ENCODE measurements at places on chromosomes 7 and 10.

DNA sequence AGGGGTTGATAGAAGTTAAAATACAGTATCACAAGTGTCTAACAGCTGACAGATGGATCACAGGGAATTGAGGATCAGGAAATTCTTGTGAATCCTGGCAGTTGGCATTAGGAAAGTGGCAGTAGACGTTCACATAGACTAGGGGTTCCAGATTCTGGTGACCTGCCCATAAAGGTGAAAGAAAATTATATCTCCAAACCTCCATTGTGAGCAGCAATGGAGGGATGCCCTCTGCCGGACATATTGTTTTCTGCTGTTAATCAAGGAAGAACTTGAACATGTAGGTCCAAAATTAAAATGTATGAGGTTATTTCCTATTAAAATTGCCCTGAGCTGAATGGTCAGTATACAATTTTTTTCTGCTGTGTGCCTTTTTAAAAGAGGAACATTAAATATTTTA lies 5.1 kb downstream of the NME8 start:
- peak; percentile 5 for DNase-seq

DNA sequence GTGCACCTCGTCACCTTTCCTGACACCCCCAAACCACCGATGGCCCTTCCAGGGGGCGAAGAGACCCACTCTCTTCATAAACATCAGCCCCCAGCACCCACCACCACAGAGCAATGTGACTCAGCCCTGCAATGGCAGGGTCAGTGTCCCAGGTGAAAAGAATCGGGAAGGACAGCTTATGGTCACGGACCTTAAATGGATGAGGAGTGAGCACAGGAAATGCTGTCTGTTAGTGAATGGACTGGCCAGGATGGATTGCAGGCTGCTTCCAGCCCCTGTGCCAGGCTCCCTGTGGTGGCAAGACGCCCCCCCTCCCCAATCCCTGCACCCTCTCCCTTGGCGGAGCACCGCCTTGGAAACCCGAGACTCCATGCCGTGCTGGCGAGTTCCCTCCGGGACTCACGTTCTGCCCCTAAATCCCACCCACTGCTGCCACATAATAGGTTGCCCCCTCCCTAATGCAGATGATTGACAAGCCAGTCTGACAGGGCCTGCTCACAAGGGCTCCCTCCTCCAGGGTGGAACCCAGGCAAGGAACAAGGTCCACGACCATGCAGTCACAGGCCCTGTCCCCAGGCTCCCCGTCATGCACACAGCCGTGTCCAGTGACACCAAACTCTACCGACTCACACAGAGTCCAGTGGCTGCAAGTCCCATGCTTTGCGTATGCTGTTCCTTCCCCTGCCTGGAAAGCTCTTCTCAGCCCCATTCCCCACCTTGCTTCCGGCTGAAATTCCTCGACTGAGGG lies 7.3 kb downstream of the ASB13 start:
- no peak for DNase-seq

GRCh38 chr10:124074501-124075109 lies 18.8 kb downstream of the CHST15 start:
- no peak for DNase-seq

GRCh38 chr10:13631594-13631993 lies 44.8 kb downstream of the PRPF18 start:
- DNase-seq, result no peak

- no peak for DNase-seq
Observed at GRCh38 chr7:45610019-45610418, 35.9 kb downstream of the ADCY1 start.

DNA sequence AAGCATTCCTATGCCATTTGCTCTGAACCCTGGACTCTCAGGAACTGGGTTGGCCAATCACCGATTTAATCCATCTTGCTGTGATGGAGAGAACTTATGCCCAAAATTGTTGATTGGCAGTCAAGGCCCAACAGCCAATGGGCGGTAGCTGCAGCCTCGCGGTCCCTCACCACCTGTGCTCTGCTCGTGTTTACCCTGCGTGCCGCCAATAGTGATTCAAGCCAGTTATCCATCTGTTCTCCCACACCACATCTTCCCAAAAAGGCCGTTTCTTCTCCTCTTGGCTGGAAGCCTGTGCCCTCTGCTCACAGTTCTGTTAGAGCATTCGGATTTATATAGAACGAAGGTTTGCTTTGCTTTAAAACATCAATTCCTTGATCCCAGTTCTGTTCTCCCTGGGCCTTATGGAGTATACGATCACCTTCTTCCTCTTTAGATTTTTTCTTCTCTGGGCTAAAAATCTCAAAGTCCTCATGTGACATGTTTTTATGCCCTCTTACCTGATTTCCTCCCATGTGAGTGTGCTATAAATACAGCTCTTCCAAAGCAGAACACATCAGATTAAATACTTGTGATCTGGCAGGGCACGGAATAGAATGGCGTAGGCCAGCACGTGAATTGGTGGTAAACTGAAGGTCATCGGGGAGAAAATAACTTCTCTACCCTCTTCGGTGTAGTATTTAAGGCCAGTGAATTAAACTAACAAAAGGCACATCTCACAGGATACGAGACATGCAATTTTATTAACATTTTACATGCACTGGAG lies 212.8 kb downstream of the NSUN6 start:
- no peak for DNase-seq

GRCh38 chr7:91168871-91169829 lies 95.1 kb upstream of the FZD1 start:
- DNase-seq, result no peak

- no peak for DNase-seq
Observed at GRCh38 chr10:77433546-77433945, 204.1 kb downstream of the KCNMA1 start.

- DNase-seq, result no peak
Observed at GRCh38 chr10:48594371-48594770, 10.5 kb downstream of the ARHGAP22 start.

GRCh38 chr7:4103352-4104091 lies 578.6 kb upstream of the FOXK1 start:
- no peak for DNase-seq

DNA sequence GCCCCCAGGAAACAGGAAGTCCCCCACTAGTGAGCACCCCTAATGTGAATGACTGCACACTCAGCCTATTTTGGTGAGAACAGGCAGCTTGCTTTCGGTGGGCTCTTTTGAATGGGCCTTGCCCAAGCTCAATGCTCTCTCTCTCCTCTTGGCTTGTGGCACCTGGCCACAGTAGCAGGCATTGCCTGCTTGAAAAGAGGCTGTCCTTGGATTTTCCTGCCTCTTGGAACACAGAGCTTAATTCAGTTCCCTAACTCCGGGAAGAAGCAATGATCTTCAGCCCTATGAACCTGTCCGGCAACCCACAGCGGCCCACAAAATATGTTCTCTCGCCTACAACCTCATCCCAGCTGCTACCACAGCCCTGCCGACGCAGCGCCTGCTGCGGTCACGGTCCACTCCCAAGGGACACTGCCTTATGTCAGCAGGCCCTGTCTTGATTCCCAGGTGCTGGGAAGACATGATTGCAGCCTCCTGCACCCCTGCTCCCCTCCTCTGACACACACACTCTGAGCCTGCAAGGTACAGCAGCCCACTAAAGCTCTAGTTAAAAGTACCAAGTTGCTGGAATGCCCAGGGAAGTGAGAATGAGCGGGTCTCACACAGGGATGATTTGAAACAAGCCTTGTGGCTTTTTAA lies 715.5 kb upstream of the GALNT17 start:
- DNase-seq, result peak; percentile 52

DNA sequence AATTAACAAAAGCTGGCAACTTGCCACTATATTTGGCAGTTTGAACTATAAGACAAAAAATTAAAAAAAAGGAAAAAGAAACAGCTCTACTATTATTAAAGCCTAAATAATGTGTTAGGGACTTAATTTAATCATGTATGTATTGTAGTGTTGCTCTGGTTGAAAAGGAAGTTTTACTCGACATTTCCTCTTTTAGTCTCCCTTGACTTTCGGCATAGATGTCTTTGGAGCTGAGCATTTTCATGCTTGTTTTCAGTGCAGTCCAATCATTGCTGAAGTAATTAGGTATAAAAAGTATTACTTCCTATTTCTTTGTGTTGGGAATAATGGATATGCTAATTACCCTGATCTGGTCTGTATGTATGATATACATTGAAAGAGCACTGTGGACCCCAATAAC lies 216.8 kb upstream of the KLF6 start:
- DNase-seq, result no peak

GRCh38 chr7:157488966-157489365 lies 152.2 kb downstream of the DNAJB6 start:
- DNase-seq, result no peak

DNA sequence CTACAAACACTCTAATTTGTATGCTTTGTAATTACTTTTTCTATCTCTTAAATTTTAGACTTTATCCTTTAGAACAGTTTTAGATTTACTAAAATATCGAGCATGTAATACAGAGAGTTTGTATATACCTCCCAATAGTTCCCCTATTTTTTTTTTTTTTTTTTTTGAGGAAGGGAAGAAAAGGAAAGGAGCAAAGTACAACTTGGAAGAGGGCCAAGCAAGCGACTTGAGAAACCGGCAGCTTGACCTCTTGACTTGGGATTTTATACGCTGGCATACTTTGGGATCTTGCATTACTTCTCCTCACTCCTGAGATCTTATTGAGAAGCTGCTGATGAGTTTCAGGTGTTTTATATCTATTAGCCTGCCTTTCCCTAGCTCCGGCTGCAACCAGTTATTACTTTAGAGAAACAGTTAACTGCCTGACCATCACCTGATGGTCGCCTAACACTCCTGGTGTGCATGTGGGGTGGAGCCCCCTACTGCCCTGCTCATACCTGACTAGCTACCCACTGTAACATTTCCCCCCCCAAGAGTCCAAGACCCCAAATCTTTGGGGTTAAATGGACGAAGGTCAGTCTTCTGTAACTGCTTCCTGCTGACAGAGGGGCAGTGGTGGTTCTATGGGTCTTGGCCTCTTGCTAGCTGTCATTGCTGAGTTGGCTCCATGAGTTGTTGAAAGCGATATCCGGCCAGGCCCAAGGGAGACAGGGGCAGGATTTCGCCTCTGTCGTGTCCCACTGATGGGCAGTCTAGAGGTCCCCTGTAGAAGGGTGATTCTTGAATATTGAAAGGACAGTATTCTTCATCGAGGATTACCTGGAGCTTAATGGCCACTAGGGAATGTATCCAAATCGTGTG lies 28.5 kb downstream of the MKLN1 start:
- no peak for DNase-seq

GRCh38 chr10:21950566-21950965 lies 53.0 kb downstream of the DNAJC1 start:
- no peak for DNase-seq

DNA sequence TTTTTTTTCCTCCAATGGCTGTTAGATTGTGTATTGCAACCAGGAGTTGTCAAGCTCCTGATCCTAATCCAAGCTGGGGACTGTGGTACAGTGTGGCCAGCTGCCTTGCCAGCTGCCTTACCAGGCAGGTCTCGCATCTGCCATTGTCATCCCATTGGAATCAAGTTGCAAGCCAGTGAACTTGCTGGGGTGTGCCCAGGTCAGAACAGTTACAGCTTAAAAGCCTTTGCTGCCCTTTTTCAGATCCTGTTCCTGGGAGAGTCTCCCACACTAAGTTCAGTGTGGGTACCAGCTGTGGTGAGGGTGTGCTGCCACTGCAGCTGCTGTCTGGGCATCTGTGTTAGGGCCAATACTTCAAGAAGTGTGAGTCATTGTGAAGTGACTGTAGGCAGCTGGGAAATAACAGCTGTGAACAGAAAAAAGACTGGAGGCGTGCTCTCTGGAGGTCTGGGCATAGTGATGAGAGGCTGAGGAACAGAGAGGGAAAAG lies 72.8 kb downstream of the CCNY start:
- no peak for DNase-seq

DNA sequence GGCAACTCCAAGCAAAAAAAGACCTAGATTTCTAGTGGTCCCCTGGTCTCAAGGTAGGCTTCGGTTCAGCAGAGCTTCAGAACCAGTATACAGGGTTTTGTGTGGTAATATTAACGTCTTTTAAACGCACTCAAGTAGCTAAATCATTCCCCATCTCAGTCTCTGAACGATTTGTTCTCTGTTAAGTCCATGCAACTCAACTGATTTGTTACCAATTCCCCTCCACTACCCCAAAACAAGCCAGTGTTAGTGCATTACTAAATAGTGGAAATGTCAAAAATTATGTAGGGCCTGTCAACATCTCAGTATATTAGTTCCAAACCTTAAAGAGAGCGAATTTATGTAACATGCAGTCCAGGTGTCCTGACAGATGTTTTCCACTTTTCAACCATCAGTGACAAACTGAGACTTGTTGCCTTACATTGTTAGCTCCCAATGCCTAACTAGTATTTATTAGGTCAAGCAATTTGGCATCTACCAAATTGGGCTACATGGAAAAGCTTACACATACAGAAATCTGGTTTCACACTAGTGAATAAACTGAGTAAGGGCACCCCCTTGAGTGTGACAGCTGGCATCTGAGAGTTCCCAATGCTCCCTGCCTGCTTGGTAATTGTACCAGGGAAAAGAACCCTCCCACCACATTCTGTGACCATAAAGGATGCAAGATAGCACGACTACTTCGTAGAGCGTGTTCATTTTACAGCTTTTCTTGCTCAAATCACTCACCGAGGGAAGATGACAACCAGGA lies 12.2 kb downstream of the HNRNPA2B1 start:
- DNase-seq, result no peak

DNA sequence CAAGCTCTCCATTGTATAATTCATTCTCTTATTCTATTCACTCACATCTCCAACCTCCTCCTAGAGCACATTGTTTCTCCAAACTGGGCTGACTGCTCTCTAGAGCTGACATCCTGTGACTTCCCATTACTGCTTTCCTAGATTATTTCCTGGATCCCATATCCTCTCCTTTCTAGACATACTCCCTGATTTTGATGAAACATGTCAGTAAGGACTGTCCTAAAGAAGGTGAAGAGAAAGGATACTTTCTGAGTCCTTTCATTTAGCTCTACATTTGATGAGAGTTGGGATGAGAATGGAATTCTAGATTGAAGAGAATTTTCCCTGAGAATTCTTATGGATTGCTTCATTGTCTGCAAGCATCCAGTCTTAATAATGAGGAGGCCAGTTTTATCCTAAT lies 78.8 kb downstream of the CNNM2 start:
- DNase-seq, result no peak

GRCh38 chr7:14836571-14837189 lies 65.9 kb downstream of the DGKB start:
- no peak for DNase-seq

GRCh38 chr7:74190259-74190658 lies 16.1 kb downstream of the EIF4H start:
- DNase-seq, result no peak

DNA sequence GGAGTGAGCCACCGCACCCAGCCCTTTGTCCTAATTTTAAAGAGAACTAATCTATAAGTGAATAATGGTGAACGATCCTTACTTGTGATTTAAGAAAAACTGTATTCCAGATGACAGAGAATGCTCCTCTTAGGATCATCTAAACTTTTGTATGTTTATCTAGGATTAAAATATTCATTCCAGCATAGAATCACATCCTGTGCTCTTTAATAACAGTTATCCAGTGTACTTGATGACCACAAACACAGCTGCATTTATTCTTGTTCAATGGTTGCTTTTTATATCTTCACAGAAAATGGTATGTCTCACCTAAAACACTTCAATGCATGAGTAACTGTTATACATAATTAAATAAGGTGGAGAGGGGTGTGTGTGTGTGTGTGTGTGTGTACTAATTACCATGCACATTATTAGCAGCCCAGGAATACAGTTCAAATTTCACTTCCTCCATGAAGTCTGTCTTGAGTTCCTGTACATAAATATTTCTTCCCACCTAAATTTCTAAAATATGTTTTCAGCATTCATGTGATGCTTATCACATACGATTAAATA lies 38.5 kb upstream of the SEMA3C start:
- DNase-seq, result no peak

GRCh38 chr10:43043773-43044447 lies 33.0 kb upstream of the RET start:
- no peak for DNase-seq

Data from germinal center (tissue), 1 donor.